ENCODE measurements at places on chromosomes 7 and 10. TPM values are rescaled to one million over a fixed set of nuclear protein-coding genes. Genes with fewer than 3 reads are reported as not detected.
A peak's percentile ranks its signal among the peaks of the same experiment; 100 is the strongest.

Gene AGAP4
- total RNA-seq, result 9.2 TPM

Gene HOXA3
- total RNA-seq, result 33.2 TPM

Gene PAPOLB
- not detected for total RNA-seq

Gene KCND2
- 0.07 TPM for total RNA-seq

Gene WDR11
- 34.1 TPM for total RNA-seq

Gene NPTX2
- total RNA-seq, result 0.07 TPM

Gene EPDR1
- 39.3 TPM for total RNA-seq

Gene SKIDA1
- total RNA-seq, result 0.52 TPM

Gene GIMAP5
- not detected for total RNA-seq

DNA sequence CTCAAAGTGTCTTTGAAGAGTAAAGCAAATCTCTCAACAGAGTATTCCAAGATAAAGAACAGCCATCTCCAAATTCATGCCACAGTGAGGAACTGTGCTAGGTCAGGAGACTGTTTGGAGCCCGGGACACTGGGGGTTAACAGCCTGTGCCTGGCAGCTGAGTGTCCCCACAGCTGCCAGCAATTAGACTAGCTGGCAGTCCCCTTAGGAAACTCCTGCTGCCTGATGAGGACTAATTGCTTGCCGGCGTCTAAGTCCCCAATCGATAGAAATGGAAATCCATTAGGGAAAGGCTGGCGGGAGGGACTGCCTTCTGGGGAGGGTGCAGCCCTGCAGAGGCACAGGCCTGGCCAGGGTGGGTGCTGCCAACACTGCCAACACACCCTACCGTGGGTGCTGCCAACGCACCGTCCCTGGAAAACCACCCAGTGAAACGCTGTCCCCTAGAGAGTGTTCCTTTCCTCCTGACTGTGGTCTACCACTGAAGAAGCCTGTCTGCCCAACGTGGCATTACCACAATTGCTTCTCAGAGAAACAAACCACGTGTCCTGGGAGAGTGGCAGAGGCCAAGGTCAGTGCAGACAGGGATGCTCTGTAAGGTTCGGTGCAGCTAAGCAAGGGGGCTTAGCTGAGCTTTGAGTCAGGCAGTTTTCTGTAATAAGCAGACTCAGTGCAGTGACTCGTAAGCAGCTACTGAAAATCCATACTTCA lies 60.8 kb downstream of the XRCC2 start:
- DNase-seq, result no peak

DNA sequence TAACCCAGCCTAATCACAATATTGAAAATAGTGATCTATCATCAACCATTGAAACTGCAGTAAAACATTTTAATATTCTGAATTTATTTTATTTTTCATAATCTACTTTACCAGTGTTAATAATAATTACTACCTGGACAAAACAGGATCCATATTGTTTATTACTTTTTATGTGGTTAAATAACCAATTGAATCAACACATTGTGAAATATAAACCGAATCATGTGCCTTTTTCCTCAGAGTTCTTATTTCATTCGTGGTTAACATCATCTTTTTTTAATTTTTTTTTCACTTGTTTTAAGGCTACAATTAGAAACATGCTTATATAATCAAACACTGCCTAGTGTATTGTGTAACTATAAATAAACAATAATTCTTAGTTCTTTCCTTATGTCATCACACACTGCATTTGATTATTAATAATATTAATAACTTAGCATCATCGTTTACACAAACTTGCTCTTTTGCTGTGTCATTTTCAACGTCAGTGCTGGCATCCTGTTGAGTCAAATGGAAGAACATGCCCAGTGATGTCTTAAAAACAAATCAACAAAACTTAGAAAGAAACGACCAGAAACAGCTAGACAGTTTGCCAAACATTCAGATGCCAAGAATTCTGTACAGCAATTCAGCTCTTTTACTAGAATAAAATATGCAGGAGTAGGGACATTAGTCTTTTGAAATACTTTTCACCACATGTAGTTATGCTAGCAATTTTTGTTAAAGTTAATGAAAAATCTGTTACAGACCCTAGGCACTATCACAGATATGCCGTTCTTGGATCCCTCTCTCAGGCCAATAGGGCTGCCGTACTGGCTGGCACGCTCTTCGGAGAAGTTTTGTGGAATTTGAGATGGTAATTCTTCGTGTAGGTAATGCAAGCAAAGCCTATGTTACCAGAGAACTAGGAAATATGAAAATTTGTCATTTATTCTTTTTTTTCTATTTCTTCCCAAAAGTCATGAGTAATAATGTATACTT lies 330.4 kb upstream of the SEMA3A start:
- no peak for DNase-seq

GRCh38 chr10:21172542-21172929 lies 275.4 kb upstream of the NEBL start:
- DNase-seq, result no peak

DNA sequence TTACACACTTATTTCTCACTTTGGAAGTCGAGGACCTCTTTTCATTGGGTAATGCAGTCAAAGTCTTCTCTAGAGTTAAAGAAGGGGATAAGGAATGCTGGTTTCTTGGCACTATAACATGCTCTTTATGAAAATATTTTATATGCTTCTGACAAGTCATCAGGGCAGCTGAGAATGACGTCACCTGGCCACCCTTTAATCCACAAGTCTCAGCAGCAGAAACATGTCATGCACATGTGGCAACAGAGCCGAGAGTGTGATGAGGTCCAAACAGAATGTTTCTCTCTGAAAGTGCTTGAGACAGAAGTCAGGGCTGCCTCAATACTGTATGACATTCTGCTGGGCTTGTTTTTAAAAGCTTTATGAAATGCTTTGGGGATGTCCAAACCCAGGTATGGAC lies 63.5 kb upstream of the C10orf90 start:
- no peak for DNase-seq

GRCh38 chr10:50561816-50562215 lies 61.9 kb downstream of the SGMS1 start:
- no peak for DNase-seq

- no peak for DNase-seq
Observed at GRCh38 chr10:47323087-47323486, 833 bp downstream of the GDF2 start.

GRCh38 chr7:47503281-47503680 lies 78.6 kb downstream of the TNS3 start:
- DNase-seq, result peak; percentile 46

GRCh38 chr10:78616125-78616695 lies 452.6 kb upstream of the ZMIZ1 start:
- no peak for DNase-seq

DNA sequence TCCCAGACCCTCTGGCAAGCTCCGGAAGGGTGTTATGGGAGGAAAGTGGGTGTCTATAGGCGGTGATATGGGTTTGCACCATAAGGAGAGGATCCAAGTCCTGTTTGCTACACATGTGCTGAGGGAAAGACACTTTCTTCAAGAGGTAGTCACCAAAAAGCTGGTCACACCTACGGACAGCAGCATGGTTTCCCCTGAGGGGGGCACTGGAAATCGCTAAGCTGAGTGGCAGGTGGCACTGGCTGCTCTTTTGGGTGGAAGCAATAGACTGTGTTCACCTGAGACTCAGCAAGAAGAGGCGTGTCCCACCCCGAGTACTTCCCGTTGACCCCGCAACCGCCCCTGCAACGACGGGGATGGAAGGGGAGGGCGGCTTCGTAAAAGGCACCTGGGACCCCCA lies 1.8 kb upstream of the FOXI2 start:
- DNase-seq, result no peak

GRCh38 chr10:19817231-19817933 lies 1.1 kb downstream of the PLXDC2 start:
- no peak for DNase-seq

DNA sequence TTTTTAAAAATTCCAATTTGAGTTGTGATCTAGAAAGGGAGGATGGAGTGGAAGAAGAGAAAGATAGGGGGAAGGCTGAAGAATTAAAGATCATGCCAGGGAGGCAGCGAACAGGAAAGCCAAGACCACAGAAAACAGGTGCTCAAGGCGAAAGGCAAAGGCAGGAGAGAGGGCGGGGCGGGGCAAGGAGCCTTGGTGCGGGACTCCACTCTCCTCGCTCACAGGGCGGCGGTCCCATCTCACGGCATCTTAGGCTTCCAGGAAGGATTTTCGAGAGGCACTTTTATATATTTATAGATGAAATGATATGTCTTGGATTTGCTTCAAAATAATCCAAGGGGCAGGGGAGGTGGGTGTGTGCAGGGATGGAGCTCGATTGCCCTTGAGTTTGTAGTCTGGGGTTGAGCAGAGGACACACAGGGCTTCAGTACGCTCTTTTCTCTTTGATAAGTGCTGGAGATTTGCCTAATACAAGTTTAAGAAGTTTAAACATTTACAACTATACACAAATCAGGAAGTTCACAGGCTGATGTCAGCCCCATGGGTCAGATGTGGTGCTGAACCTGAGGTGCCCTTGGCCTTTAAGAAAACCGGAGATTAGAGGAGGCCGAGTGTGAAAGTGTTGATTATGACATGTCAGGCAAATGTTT lies 161.1 kb downstream of the PRKAG2 start:
- no peak for DNase-seq

GRCh38 chr10:132904181-132904813 lies 38.1 kb downstream of the CFAP46 start:
- no peak for DNase-seq

DNA sequence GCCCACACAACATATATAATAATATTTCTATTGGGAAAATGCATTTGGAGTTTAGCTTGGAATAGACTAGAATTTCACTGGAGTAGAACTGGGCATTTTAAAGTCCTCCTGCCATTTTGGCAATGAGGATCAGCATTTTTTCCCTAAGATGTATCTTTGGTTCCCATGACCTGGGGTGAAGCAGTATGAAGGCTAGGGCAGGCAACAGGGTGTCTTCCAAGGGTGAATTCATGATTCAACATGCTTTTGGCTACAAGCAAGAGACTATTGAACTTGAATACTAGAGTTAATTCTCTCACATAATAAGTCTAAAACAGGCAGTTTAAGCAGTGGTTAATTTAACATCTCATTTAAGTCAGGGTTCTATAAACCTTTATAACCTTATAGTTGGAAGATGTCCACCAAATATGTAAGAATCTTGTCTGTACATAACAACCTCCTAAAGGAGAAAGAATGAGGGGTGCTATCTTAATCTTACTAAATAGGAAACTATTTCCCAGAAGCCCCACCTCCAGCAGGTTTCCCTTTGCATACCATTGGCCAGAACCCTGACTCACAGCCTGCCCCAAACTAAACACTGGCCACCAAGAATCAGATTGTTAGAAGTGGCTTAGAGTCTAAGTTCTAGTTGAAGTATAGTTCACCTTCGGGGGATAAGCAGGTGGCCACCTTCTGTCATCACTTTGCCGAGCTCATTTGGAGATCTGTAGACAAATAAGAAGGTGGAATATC lies 96.0 kb upstream of the PRPS1L1 start:
- no peak for DNase-seq

- no peak for DNase-seq
Observed at GRCh38 chr7:123929655-123930054, 4.6 kb downstream of the SPAM1 start.

GRCh38 chr10:132468216-132468615 lies 69.4 kb upstream of the INPP5A start:
- DNase-seq, result no peak

GRCh38 chr7:123204206-123204835 lies 4.6 kb upstream of the SLC13A1 start:
- no peak for DNase-seq

DNA sequence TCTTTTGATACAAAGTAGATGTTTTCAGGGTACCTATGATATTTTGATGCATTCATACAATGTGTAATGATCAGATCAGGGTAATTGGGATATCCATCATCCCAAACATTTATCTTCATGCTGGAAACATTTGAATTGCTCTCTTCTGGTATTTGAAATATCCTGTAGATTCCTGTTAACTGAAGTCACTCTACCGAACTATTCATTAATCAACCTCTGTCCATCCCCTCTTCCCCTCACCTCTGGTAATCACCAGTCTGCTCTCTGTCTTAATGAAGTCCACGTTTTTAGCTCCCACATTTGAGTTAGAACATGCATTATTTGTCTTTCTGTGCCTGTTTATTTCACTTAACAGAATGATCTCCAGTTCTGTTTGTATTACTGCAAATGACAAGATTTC lies 11.3 kb downstream of the MTG1 start:
- DNase-seq, result no peak

DNA sequence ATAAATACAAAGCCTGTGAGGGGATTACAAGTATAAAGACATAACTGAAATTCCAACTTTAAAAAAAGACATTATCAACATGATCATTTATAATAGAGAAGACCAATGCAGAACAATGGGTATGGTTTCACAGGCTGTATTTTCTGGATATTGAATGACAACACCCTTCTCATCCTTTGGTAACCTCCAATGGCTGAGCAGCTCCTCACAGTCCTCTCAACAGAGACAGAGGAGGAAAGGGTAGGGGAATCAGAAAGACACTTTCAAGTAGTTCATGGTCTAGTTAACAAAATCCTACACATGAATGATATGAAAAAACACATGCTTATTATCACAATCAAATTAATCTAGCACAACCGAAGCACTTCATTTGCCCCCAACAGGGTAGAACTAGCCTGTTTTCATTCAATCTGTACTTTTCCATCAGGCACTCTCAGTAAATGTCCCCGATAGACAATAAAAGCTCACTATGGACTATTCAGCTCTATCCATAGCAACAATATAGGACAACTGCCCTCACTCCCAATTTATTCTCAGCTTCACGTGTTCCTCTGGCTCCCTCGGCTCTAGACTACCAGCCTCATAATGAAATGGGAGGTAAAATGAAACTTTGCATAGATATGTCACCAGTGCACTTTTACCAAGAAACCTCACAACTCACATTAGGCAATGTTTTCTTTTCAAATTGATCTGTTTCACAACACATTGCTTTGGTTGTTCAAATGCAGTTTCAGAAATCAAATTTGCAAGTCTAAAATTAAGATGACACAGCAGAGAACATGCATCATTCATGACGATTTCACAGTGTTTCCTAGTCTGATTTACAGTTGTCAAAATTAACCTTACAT lies 211.4 kb downstream of the THSD7A start:
- DNase-seq, result no peak

DNA sequence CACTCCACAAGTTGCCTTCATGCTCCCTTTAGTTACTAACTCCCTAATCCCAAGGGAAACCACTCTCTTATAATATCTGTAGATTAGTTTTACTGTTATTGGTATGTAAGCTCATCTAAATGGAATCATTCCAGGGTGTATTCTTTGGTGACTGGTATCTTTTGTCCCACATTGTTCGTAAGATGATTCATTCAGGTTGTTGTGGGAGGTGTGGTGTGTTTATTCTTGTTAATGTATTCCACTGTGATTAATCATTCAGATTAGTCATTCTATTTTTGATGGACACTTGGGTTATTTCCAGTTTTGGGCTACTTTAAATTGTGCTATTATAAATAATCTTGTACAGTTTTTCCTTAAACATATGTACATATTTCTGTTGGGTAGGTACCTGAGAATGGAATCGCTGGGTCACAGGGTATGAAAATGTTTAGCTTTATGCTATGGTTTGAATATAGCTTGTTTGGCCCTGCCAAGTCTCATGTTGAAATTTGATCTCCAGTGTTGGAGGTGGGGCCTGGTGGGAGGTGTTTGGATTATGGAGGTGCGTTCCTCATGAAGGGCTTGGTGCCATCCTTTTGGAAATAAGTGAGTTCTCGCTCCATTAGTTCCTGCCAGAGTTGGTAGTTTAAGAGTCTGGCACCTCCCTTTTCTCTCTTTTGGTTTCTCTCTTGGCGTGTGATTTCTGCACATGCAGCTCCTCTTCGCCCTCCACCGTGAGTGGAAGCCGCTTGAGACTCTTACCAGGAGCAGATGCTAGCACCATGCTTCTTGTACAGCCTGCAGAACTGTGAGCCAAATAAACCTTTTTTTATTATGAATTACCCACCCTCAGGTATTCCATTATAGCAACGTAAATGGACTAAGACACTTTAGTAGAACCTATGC lies 13.8 kb downstream of the BTRC start:
- DNase-seq, result peak; percentile 78

All from epithelial cell of proximal tubule (primary cell).